Activated gamma-delta T cell (primary cell): ENCODE measurements at places on chromosomes 1 and 21.

DNA sequence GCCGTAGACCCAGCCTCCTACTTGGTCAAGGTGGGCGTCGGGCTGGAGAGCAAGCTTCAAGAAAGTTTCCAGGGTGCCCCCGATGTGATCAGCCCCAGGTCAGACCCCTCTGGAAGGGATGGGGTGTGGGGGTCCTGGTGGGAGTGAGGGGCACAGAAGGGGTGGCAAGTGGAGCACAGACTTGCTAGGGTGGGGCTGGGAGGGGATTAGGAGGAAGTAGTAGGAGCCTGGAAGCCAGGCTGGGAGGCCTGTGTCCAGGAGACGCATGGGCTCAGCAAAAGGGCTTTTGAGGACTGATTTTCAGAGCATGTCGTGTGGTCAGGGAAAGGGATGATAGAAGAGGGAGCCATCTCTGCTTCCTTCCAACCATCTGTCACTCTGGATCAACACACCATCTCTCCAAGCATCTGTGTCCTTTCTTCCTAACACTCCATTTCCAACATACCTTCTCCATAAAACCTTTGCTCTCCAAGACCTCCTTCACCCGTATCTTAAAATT, 8.5 kb downstream of the TRIM46 start:
- no peak for DNase-seq

DNA sequence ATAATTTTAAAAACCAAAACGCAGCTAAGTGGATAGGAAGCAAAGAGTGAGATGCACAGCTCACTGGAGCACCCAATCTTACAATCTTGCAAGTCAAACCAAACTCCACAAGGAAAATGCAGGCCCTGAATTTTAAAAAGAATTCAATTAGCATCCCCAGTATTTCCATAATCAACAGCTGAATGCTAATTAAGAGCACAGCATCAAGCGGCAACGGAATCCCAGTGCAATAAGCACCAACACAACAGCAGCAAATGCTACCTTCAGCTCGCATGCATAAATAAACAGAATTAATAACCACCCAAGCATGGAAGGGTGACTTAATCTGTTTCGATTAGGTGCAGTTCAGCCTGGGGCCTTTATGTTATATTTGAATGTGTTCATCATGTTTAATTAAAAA, 142.9 kb downstream of the SLC45A1 start:
- no peak for DNase-seq

GRCh38 chr1:24643363-24644099, 429 bp downstream of the SRRM1 start:
- DNase-seq, result peak; percentile 60

GRCh38 chr1:21707086-21707840, 38.1 kb upstream of the RAP1GAP start:
- no peak for DNase-seq

DNA sequence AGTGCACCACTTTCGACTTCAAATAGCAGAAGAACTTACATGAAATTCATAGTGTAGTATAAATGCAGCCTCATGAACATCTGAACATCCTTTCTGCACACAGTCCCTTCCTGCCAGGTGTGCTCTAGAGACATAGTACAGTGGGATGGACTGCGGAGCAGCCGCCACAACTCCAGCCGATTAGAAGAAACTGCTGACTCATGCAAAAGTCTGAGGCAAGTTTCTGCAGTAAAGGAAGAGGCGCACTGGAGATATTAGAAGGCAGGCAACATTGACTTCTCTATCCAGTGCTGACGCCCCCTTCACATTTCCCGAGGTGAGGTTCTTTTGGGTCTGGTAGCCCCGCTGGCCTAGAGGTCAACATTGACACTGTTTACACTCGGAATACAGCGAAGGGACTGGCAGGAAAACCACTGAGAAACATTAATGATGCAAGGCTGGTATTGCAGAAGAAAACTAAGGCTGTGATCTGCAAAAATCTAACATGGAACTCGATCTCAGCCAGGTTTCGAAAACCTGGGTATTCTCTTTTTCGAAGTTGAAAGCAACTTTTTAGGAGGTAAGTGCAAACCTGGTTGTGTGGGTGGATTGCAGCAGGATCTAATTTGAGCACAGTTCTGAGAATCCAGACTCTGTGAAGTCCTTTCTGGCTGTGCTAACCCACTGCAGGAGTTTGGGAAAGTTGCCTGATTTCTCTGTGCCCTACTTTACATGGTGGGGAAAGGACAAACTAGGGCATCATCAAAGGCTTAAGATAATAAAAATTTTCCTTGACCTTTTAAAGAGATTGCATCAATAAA, 90.7 kb downstream of the CDC7 start:
- DNase-seq, result no peak

GRCh38 chr21:31583498-31583897, 76.0 kb upstream of the SOD1 start:
- DNase-seq, result no peak

GRCh38 chr21:43194303-43195120, 25.7 kb downstream of the CRYAA start:
- no peak for DNase-seq

- no peak for DNase-seq
These were observed 10.6 kb upstream of the PARS2 start for GRCh38 chr1:54774820-54775498.

- DNase-seq, result no peak
These were observed 21.0 kb downstream of the OPRD1 start for GRCh38 chr1:28832966-28833365.

- no peak for DNase-seq
These were observed 263.9 kb downstream of the NTNG1 start for GRCh38 chr1:107404756-107405155.
